Hypothalamus (tissue), 51 donors: ENCODE measurements at places on chromosomes 16 and 17.

DNA sequence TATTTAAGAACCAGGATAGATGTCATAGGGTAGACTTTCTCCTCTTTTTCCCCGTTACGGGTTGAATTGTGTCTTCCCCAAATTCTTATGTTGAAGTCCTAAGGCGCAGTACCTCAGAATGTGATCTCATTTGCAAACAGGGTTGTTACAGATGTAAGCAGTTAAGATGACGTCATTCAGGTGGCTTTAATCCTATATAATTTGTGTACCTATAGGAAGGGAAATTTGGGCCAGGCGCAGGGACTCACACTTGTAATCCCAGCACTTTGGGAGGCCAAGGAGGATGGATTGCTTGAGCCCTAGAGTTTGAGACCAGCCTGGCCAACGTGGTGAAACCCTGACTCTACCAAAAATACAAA lies 99.5 kb upstream of the DHX40 start:
- DNase-seq, result no peak

- peak; percentile 36 for DNase-seq
Measured at GRCh38 chr17:42517516-42517915, 18.5 kb upstream of the NAGLU start.

- no peak for DNase-seq
Measured at GRCh38 chr16:55811811-55812210, 21.1 kb downstream of the CES1 start.

DNA sequence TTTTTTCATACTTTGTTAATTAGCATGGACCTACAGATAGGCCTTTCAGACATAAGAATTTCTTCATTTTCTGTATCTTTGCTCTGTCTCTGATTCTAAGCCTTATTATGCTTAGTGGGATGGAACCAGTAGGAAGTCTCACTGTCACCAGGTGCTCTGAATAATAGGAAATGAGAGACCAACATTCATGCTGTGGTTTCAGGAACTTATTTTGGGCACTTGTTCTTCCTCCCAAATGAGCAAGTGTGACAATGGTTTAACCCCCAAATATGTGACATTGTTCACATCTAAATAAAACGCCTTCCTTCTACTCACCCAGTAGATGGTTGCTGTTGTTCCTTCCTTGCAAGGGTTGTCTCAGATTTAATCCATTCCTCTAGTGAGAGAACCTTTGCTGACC lies 100.2 kb downstream of the SYCE1L start:
- no peak for DNase-seq

GRCh38 chr16:892536-893255 lies 78.1 kb downstream of the LMF1 start:
- no peak for DNase-seq

DNA sequence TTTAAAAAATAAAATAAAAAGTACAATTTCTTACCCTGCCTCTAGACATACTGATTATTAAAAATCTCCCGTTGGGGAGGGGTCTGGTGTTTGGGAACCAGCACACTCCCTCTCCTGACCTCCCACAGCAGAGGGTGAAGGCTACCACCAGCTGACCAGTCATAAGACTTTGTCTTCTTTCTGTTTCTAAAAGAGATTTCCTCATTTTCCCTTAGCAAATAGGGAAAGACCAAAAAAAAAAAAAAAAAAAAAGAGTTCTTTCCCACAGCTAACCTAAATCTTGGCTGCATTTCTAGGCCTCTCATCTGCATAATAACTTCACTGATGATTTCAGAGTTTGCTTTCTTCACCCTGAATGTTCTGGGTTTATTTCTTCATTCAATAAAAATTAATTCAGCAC lies 30.3 kb downstream of the CDK5RAP3 start:
- no peak for DNase-seq

DNA sequence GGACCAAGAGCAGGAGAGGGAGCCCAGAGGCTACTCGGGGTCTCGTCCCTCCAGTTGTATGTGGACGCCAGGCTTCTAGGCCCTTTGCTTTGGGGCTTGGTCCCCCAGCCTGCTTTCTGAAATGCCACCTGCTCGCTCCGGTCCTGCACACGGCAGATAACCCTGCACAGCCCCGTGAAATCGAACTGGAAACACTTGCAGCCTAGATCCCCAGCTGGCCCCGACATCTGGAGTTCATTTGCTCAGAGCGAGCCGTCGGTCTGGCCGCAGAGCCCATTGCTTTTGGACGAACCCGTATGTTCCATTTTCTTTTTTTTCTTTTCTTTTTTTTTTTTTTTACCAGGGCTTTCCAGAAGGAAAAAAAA lies 22.9 kb downstream of the C1QTNF1 start:
- no peak for DNase-seq

DNA sequence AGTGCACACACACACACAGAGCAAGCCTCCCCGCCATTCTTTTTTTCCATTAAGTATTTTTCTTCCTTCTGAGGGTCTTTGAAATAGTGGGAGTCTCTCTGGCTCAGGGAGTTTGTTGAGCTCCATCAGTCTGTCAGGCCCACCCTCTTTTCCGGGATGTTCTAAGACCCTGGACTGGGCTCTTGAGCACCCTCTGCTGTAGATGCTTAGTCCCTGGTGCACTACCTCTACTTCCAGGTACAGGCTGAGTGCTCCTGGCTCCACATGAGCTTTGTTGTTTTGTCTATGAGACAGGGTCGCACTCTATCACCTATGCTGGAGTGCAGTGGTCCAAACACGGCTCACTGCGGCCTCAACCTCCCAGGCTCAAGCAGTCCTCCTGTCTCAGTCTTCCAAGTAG lies 20.7 kb downstream of the LIMD2 start:
- DNase-seq, result no peak

GRCh38 chr16:2811703-2812471 lies 5.2 kb upstream of the PRSS21 start:
- DNase-seq, result no peak

DNA sequence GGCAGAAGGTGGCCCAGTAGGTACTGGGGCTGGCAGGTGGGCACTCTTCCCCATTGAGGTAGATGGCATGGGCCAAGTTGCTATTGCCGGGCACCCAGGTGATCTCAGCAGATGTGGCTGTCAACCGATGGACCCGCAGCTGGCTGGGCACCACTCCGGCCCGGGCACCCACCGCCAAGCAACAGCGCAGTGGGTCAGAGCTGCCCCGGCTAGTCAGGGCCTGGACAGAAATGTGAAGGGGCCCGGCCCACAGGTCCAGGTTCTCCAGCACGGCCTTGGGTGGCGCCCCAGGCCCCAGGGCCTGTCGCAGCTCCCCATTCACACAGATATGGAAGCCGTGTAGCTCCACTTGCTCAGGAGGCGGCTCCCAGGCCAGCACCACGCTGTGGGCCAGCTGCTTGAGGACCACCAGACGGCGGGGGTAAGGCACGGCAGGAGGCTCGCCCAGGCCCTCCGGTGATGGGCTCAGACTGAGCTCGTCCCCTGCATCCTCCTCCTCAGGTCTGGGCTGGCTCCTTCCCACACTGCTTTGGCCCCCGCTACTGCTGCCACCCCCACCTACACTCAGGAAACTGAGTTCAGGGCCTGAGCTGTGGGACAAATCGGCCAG lies 16.5 kb downstream of the TSPOAP1 start:
- DNase-seq, result no peak

GRCh38 chr17:66661411-66662256 lies 173.3 kb upstream of the CACNG5 start:
- DNase-seq, result no peak

GRCh38 chr17:78563189-78564145 lies 13.7 kb downstream of the DNAH17 start:
- no peak for DNase-seq

DNA sequence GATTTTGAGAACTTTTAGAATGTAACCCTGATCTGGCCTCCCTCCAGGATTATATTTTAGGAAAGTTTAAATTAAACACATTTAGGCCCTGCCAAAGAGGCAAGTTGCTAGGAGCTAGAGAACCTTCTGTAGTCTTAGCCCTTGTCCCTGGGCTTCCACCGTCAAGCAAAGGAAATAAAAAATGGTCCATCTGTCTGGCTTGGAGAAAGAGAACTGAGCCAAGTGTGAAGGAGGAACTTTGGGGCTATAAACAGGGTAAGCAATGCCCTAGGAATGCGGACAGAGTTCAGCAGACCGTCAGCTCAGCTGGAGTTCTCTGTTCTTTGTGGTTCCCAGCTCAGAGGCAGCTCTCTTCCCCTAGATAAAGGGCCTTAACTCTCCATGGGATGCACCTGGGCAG lies 29.6 kb downstream of the RCVRN start:
- no peak for DNase-seq

- DNase-seq, result no peak
Measured at GRCh38 chr17:82868715-82869131, 28.9 kb upstream of the ZNF750 start.

GRCh38 chr17:43449470-43450248 lies 34.1 kb upstream of the DHX8 start:
- no peak for DNase-seq

DNA sequence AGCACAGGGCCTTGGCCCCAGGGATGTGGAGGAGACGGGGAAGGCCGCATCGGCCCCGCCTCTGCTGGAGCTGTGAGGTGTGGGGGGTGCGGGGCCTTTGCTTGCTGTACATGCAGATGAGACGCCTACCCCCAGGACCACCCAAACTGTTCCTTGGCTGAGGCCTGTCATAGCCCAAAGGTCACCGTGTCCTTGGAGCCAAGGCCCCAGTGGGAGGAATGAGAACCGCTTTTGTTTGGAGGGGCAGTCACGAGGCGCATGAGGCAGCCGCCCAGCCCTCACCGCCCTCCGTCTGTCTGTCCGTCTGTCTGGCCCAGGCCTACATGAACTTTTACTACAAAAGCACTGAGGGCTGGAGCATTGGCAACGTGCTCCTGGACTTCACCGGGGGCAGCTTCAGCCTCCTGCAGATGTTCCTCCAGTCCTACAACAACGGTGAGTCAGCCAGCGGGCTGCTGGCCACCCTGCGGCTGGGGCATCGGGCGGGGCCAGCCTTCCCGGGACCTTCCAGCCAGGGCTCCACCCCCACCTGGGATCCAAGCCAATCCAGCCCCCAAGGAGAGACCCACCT lies 8.8 kb downstream of the TAX1BP3 start:
- DNase-seq, result no peak

DNA sequence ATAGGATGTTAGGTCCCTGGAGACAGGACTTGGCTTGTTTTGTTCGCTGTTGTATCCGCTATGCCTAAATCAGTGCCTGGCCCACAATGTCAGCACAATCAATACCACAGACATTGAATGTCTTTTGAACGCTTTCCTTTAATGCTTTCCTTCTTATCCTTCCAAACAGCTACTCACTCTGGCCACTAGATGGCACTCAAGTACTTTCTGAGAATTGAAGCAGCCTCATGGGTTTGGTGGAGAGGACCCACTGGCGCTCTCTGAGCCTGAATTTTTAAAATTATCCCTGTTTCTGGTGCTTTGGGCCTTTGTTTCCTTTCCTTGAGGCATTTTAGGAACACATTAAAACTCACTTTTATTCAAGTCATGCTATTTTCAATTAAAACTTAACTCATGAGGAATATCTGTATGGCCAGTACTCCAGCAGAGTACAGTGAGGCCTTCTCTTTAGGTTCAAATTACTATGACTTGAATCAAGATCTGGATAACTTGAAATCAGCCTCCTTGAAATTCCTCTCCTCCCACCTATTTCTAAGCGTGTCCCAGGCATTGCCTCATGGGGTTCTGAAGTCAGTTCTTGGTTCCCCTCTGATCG lies 3.2 kb upstream of the NLRP1 start:
- no peak for DNase-seq

GRCh38 chr16:65119435-65119834 lies 2.4 kb downstream of the CDH11 start:
- no peak for DNase-seq

GRCh38 chr16:69698404-69698803 lies 28.0 kb downstream of the NQO1 start:
- DNase-seq, result no peak

DNA sequence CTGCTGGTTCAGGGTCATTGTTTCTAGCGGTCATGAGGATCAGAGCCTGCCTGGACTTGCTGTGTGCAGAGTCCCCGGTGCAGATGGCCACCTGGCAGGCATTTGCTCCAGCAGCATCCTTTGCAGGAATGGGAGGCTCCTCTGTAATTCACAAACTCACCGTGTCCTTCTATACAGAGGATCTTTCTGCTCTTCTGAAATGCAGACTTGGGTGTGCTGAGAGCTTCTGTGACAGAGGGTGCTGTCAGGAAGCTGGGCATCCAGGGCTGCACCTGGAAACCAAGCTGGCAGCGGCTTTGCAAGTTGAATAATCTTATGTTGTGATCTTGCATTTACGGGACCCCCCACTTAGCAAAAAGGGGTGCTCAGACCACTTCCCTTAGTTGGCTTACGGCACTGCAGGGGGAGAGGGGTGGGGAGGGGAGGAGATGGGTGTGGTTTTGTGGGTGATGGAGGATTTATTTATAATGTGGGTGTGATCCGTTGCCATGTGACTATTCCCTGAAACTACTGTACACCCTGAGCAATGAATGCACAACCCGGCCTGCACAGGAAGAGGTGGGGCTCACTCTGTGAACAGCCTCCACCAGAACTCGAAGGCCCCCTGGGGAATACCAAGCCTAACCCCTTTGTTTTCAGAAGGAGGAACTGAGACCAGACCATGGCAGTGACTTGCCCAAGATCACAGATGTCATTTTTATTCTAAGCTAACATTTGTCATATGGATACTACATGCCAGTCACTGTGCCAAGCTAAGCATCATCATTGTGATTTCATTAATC lies 178.3 kb downstream of the PRKCB start:
- DNase-seq, result no peak

DNA sequence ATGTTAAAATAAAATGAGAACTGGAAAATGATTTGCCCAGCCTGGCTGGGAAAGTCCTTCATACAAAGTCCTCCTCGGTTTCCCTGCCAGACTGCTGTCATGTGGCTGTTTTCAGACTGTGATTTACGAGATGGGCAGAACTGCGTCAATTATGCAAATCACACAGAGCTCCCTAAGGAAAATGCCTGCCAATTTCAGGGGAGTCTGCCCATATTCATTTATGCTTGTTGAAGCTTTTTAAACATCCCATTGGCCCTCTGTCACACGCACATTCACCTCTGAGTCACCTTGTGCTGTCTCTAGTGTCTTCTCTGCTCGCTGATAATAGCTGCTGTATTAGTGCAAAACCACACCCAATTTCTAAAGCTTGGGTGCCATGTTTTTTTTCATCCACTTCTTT lies 81.7 kb upstream of the FAM20A start:
- no peak for DNase-seq

DNA sequence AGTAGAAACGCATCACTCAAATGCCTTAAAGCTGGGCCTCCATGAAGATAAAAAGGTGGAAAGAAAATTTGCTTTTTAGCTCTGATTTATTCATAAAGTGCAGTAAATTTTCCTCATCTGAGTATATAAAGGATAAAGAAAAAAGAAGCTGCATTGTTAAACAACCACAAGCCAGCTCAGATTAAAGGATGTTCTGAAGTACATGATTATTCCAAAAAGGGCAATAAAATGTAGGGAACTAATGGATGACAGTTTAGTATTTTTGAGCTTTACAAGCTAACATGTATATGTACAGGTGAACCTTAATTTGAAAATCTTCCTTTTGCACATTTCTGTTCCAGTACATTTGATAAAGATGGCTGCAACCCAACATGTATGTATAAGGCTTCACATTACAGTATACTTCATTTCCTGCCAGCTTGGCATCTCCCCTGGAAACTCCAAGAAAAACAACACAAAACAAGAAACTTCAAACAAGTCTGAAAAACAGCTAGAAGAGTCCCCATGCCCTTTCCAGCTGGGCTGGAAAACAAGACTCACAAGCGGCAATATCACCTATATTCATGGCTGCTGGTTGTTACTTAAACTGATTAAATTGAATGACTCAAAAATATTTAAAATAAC lies 225.7 kb downstream of the CEP112 start:
- no peak for DNase-seq

GRCh38 chr17:72338847-72339790 lies 218.3 kb downstream of the SOX9 start:
- DNase-seq, result no peak

- DNase-seq, result no peak
Measured at GRCh38 chr17:35460354-35460851, 11.8 kb upstream of the SLFN13 start.

GRCh38 chr16:56789360-56789759 lies 59.4 kb downstream of the NUP93 start:
- no peak for DNase-seq
